ENCODE measurements at places on chromosomes 3 and 15.

GRCh38 chr15:80991421-80991820 lies 1.8 kb upstream of the MESD start:
- no peak for DNase-seq

GRCh38 chr3:83140983-83141382 lies 1379.5 kb upstream of the GBE1 start:
- no peak for DNase-seq

GRCh38 chr3:99928771-99929744 lies 111.4 kb downstream of the CMSS1 start:
- DNase-seq = no peak

DNA sequence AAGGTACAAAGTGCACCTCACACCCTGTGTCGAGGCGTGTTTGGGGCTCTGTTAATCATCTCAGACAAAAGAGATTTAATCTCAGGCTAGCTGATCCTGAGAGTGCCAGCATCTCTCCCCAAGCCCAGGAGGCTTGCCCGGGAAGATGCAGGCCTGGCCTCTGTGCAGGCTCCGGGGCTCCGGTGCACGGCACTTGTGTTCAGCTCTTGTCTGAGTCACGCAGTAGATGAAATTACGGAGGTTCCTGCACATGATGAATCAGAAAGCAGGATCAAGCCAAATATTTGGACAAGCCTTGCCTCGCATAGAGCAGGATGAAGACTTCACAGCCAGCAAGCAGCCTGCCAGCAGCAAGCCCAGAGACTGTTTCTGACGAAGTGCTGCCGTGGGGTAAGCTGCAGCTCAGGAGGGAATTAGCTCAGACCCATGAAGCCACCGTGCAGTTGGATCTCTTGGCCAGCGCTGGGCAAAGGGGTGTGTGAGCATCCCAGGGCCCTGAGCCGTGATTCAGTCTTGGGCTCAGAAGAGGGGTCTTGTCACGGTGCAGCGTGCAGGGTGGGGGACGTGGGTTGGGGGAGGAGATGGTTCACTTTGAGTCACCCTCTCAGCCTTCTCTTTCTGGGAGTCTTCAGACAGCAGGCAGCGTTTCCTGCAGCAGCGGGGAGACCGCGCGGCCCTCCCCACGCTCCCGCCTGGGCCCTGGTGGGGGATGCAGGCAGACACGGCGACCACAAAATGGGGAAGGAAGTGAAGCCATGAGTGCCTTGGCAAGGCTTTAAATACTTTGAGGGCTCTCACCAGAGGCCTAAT lies 89.2 kb upstream of the MEF2A start:
- DNase-seq = no peak

DNA sequence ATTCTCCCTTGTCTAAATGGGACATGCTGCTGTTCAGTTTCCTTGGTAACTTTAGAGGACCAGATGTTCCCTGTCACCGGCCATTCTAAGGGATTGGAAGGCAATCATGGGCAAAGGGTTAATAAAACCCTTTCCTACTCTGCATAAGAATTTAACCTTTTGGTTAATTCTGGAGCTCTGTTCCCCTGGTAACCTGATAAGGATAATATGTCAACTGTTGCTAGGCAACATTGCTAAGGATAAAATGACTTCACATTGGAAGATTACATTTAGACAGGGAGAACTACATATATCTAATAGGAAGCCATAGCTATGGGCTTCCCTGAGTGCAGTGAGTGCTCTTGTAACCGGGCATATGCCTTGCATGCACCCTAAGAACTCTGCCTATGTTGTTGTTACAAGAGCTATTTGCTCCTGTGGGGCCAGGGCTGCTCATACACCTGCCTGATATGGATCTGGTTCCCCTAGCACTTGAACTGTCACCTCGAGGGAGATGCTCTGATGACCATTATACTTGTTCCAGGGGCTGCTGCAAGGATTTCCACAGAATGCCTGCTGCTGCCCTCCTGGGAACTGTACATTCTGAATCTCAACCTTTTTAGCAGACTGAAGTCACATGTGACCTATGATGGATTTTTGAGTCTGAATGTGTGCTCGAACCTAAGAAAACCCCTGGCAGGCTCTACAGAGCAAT lies 326.3 kb upstream of the PDZRN3 start:
- peak; percentile 1 for DNase-seq

- DNase-seq = no peak
These were observed 1.0 kb downstream of the LYSMD4 start for GRCh38 chr15:99732124-99732750.

DNA sequence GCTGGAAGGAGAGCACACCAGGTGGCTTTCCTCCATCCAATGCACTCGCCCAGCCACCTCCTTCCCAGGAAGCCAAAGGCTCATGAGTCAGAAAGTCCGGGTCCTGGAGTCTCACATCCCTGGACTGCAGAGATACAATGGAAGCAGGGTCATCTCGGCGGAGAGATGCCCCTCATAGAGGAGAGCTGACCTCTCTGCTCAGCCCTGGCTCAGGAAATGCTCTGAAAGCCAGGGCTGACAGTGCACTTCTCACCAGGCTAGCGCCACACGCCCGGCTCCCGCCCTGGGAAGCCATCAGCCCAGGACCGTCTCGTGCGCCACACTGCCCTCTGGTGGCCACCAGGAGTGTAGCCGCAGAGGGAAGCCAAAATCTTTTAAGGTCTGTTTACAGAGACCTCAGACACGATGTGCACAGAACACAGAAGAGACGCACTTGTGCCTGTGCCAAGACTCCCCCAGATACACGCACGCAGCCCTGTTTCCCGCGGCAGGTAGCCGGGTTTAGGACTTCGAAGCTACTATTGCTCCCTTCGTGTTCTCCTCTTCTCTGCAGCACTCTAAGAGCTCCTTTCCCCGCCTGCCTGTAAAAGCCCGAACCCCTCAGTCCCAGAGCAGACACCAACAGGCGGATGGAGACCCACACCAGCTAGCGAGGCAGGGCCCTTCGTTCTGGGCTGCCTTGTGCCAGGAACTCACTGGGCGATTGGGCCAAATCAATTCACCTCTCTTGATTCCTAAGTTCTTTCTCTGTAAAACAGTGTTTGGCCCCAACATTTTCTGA lies 9.7 kb downstream of the NTRK3 start:
- DNase-seq = no peak

GRCh38 chr15:79595306-79595705 lies 163.2 kb downstream of the MINAR1 start:
- peak; percentile 41 for DNase-seq

DNA sequence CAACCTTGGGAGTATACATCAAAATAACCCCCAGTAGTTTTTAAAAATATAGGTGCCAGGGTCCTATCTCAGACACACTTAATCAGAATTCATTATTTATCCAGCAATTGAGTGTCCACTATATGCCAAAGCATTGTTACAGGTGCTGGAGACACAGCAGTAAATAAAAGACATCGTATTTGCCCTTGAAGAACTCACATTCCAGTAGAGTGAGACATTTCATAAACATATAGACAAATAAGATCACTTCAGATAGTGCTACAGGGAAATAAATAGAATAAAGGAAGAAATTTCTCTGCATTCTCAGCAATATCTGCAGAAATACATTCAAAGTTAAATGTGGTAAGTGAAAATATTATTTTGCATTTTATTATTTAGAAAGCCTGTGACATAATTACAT lies 34.1 kb upstream of the ANKRD28 start:
- no peak for DNase-seq
